ENCODE measurements at places on chromosomes 3 and 15.
A peak's percentile ranks its signal among the peaks of the same experiment; 100 is the strongest.

GRCh38 chr3:25661694-25662437 lies 2.8 kb downstream of the TOP2B start:
- DNase-seq: no peak

GRCh38 chr3:40309925-40310695 lies 603 bp downstream of the EIF1B start:
- DNase-seq: no peak

DNA sequence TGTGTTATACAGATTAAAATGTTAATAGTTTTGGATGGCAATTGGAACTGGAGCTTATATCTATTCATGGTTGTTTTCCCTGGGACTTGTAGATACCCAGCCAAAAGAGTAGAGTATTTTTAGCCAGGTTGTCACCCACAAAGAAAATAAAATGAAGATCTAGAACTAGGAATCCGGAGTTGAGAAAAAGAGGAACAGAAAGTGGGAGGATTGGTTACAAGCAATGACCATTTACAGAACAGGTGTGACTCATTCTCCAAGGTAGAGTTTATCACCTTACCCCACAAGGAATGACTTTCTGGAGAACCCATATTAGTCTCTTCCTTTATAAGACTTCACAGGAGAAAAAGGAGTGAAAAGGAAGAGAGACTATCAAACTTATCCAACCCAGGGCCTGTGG lies 99.8 kb downstream of the TMEM108 start:
- no peak for DNase-seq

DNA sequence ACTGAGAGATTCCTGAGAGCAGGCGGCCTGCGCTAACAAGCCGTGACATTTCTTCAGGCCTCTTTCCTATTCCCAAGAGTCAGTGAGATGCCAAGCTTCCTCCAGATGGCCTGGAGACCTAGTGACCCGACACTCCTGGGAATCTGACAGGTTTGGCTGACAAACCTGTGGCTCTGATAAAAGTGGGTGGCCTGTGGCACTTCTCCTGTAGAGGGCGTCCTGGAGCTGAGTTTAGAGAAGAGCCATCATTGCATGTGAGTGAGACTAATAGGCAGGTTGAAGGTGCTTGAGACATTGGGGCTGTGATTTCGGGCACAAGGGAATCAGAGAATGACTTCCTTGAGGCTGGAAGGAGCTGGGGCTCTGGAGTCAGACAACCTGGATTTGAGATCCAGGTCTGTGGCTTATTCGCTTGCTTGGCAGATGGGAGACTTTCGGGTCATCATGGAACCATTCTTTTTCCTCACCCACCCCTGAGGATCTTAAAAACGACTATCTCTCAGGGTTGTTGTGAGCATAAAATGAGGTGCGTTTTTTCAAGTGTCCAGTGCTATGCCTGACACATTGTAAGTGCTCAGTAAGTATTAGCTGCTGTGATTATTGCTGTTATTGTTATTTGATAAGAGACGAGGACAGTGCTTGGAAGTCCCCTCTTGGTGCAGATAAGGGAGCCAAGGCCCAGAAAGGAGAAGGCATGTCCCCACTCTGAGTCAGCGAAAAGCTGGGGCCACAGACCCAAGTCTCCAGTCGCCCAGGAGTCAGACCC lies 77.2 kb downstream of the SCN10A start:
- peak; percentile 14 for DNase-seq

- no peak for DNase-seq
Measured at GRCh38 chr3:128160661-128161060, 7.4 kb downstream of the EEFSEC start.

DNA sequence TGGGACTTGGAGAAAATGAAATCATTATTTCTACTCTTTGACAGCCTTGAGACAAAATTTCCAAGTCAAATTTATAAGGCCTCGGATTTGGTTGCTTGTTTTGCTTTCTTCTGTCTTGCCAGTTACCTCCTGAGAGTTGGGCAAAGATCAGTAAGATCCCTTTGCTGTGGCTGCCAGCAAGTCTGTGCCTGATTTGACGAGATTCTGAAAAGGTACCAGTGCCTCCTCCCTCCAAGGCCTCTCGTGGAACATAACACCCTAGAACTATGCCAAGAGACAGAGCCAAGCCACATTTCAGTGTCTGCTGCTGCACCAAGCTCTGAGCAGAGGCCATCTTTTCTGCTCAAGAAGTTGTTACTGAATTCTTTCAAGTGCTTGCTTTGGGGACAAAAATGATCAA lies 61.0 kb downstream of the GTPBP8 start:
- no peak for DNase-seq

DNA sequence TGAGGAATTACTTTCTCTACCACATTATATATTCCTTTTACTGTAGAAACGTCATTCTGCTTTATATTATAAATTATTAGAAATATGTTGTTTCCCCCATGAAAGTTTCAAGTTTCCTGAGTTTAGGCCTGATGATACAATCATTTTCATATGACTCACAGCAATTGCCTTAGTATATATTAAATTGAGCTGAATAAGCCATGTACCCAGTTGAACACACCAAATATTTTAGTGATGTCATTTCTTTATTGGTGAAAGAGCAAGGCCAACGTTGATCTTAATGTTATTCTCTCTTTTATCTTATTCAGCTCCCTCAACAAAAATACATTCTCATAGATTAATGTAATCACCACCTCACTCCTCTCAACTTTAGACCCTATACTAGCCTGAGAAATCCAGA lies 30.8 kb downstream of the B3GNT5 start:
- DNase-seq: no peak

- no peak for DNase-seq
Measured at GRCh38 chr3:30675774-30676173, 69.4 kb downstream of the TGFBR2 start.

GRCh38 chr3:73618461-73618860 lies 6.3 kb downstream of the PDZRN3 start:
- DNase-seq: no peak

All from activated CD8-positive, alpha-beta memory T cell treated with anti-CD3 and anti-CD28 coated beads for 48 hours (primary cell).